ENCODE measurements at places on chromosomes 2 and 18.

- no peak for DNase-seq
These were observed 368.8 kb downstream of the PLCL1 start for GRCh38 chr2:198173242-198173641.

- no peak for DNase-seq
These were observed 136.5 kb downstream of the PRPF40A start for GRCh38 chr2:152580714-152581113.

GRCh38 chr18:46148810-46149209, 44.6 kb downstream of the HAUS1 start:
- no peak for DNase-seq

DNA sequence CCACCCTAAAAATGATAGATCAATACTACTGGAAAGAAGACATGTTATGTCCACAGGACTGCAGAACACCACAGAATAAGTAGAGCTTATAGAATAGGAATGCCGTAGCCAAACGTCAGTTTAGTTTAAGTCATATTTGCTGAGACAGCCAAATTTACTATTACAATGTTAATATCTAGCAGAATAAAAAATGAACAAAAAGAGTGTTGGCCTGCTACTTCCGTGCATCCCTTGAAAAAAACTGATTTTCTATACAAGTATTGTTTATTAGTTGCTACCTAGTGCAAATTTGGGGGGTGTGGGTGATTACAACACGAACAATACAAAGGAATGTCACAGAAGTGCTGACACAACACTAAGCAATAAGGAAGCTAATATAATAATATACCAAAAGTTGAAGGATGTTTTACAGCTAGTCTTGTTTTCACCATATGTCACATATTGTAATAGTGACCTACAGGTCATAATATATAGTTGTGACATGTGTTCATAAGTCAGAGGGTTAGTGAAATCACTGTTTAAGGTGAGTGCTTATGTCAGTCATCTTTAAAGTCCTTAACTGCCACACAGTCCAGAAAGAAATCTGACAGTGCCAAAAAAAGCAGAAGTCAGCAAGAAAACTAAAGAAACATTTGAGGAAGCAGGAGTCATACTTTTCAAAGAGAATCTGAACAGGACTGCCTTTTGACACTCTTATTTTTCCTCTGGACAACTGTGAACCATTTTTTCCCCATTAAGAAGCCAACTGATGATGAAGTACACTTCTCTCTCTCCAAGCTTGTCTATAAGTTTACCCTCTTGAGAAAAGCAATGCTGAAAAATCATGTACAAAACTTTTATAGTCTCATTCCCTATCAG, 376.4 kb downstream of the ZEB2 start:
- DNase-seq = no peak

DNA sequence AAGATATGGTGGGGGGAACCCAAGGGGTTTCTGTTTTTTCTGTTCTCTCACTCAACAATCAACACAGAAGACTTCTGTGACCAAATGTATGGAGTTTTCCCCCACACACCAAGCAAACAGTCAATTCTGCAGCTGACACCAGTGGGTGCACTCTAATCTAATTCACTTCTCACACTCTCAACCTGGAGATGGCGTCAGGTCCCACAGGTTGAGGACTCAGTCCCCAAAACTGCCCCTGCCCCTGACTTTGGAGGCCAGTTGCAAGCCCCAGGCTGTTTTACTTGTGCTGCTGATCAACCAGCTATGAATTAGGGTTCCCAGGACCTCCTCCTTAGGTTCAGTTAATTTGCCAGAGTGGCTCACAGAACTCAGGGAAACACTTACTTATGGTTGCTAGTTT, 6.2 kb downstream of the RNU2-63P start:
- DNase-seq = no peak

GRCh38 chr18:13416848-13417247, 198.3 kb downstream of the LDLRAD4 start:
- no peak for DNase-seq

- no peak for DNase-seq
These were observed 126.1 kb downstream of the THADA start for GRCh38 chr2:43469713-43470112.

DNA sequence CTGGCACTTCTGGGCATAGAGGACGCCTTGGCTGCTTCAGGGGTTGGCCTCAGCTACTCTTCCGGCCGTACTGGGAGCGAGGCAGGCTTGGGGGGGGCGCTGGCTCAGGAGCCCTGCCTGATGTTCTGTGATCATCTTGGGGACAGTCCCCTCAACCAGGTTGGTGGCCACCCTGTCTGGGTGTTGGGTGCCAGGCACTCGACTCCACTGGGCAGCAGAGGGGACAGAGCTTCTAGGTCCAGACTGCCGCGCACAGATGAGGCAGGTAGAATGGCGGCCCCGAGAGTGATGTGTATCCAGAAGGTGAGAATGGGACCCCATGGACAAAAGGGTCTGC, 84.9 kb downstream of the ASB1 start:
- no peak for DNase-seq

- no peak for DNase-seq
These were observed 37.6 kb upstream of the TWIST2 start for GRCh38 chr2:238810321-238810720.

DNA sequence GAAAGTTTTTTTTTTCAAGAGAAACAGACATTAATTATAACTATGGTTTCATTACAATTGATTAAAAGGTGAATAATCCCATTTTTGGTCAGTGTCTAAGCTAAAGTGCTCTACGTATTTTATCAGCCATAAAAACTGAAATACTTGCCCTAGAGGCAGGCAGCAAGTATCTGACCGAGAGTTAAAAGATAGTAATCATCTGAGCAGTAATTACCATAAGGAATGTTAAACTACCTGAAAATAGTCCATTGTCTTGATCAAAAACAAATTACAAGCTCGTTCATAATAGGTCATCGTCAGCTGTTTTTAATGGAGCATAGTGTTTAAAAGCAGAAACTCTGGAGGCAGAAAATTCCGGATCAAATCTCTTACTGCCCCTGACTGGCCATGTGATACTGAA, 105.7 kb upstream of the ZEB2 start:
- no peak for DNase-seq

GRCh38 chr2:96594691-96595152, 43.4 kb downstream of the KANSL3 start:
- DNase-seq = no peak

DNA sequence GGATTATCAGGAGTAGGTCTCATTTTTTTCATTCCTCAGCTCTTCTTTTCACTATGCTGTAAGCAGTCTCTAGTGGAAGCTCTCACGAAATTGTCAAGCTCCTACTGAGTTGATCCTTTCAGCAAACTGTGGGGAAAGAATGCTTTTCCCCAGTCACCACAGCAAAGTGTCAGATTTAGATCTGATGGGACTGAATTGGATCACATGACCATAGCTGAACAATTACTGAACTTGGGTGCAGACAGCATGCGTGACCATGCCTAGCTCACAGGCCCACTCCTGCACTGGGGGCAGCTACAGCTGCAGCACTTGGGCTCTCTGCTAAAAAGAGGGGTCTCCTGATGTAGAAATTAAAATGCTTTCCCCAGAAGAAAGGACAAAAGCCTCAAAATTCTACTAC, 3.1 kb downstream of the ARHGAP15 start:
- no peak for DNase-seq

- no peak for DNase-seq
These were observed 13.9 kb downstream of the CLASP1 start for GRCh38 chr2:121635371-121635770.

DNA sequence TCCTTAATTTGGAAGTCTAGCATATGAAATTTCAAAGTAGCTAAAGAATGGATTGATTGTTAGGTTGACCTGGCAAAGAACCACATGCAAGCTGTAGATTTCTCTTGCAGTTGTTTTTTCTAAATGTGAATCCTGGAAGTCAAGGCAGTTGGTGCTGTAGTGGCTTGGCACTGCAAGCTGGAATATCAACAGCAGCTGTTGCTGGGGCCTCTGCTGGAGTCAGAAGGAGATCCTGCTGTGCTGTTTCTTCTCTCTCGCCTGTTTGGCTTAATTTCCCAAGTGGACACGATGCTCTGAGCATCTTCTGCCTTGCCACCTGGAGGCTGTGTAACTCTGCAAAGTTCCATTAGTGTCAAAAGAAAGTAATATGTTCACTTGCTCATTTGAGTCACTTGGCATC, 12.6 kb downstream of the PIK3C3 start:
- no peak for DNase-seq

DNA sequence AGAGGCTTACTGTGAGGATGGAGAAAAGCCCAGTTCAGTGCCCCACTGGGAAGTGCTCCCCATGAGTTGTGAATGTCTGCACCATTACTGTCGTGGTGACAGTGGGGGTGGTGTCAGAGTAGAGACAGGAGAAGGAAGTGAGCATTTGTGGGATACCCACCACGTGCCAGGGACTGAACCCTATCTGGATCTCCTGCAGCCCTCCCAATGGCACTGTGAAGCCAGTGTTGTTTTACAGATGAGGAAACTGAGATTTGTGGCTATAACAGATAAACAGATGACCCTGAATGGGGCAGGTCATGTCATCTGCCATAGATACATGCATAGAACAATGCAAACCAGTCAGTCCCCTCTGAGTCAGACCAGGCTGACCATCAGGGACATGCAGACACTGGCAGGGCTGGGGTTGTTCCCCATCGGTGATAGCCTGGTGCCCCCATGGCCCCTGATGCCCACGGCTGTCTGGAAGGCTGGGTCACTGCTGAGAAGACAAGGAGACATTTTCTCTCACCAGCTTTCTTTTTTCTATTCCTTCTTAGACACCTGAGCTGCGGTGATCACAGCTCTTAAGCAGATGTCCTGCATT, 60.8 kb downstream of the EMILIN2 start:
- DNase-seq = no peak

DNA sequence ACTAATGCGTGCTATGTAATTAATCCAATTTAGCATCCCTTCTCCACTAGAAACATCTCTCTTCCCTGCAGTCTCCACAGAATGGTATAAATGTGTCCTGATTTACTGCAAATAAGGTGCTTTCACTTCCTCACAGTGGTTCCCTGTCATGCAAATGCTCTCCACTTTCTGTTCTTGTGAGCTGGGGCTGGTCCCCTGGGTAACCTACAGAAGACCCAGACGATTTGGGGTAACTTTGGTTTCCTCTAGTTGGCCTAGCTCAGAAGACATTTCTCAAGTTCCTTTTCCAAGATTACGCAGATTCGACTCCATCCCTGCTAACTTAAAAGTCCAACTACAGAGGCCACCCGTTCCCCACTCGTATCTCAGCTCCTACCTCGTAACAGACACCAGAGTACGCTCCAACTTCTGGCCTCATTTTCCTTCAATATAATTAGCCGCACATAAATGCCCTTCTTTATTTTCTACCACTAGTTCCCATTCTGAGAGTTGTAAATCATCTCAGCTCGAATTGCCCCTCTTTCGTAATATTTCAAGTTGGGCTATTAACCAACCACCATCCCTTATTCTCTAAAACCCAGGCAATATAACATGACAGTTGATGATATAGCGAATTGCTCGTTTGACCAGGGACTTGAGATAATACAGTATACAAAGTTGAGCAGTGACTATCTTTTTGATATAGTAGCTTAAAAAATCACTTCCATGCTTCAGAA, 28.8 kb upstream of the NEDD4L start:
- DNase-seq = no peak

DNA sequence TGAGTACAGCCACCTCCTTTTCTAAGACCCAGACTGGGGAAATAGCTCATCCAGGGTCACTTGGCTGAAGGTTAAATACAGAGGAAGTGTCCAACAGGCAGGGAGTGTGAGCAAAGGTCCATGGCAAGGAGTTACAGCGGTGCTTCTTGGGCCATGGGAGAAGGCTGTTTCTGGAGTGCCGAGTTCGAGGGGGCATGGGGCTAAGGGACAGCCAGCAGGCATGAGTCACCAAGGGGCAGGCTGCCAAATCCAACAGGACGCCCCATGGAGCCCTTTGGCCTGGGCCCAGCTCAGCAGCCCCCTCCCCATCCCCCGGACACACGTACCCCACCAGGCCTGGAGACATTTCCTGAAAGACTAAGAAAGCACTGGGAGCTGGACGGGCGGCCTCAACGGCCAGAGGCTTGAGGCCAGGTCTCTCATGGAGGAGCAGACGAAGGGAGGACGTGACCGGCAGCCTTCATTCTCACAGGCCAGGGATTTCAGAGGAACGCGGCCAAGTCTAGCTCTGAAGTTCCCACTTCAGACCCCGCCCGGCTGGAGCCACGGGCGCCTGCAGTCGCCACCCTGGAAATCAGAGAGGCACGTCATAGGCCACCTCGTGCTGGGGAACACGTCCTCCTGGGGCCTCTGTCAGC, 160.4 kb downstream of the SMAD7 start:
- peak; percentile 84 for DNase-seq

DNA sequence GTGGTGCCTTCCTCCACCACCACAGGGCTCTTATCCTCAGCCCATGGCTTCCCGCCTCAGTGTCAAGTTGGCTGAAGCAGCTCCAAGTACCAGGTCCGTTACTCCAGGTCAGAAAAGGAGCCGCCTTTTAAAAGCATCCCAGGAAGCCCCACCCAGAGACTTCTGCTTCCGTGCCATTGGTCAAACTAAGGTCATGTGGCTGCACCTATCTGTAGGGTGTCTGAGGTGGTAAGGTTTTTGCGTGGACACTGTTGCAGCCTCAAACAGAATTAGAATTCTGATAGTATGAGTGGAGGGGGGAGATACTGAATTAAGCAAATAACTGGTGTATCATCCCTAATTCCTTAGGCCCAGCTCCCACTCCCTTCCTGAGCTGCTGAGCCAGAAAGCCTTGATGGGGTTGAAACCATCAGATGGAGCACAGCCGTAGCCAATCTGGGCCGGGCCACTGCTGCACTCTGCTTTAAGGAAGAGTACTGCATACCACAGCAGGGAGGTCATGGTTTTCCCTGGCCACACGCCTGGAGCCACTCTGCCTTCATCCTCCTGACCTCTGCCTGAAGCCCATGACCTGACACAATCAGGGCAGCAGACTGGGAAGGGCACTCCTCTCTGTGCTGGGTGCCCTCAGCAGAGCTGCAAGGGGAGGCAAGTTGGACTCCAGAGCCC, 8.4 kb downstream of the TMEM247 start:
- peak; percentile 86 for DNase-seq

GRCh38 chr18:40233931-40234616, 1721.0 kb upstream of the PIK3C3 start:
- DNase-seq = no peak

DNA sequence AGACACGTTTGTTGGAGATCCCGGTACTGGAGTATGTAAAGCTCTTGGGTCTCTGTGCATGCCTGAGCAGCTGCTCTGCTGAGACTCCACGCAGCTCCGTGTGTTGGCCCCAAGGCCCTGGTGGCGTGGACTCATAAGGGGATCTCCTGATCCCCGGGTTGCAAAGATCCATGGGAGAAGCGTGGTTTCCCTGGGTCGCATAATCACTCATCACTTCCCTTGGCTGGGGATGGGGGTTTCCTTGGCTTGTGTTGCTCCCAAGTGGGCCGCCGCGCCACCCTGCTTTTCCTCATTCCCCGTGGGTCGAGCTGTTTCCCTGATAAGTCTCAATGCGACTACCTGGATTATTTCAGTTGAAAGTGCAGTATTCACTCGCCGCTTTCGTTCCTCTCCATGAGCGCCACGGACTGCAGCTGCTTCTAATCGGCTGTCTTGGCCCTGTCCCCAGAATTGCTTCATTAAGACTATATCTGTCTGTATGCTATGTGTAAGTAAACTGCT, 76.0 kb downstream of the EPC2 start:
- no peak for DNase-seq

- no peak for DNase-seq
These were observed 233.1 kb downstream of the TDRD15 start for GRCh38 chr2:21356857-21357255.
